ENCODE measurements at places on chromosomes 16 and 17. TPM values are rescaled to one million over a fixed set of nuclear protein-coding genes. Genes with fewer than 3 reads are reported as not detected.

DNA sequence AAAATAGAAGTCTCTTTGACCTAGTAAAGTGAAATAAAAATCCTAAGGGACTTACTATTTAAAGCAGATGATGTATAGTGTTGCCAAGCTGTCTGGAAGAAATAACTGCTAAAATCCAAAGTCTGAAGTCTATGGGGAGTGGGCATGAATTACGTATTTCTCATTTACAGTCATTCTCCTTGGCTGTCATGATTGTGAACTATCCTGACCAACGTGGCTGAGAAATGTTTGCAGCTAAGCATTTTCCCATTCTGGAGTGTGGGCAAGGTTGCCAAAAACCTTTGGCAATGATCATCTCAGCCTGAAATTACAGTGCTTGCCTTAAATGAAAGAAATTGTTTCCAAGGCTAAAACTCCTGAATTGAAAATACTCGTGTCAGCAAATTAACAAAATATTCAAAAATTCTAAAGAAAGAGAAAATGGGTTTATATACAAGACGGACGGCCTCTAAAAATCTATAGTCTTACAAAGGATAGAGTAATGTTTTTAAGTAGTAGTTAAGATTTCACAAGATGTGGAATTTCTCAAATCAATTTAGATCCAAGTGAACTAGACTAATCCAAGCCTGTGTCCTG lies 77.0 kb downstream of the CACNG1 start:
- no peak for DNase-seq

DNA sequence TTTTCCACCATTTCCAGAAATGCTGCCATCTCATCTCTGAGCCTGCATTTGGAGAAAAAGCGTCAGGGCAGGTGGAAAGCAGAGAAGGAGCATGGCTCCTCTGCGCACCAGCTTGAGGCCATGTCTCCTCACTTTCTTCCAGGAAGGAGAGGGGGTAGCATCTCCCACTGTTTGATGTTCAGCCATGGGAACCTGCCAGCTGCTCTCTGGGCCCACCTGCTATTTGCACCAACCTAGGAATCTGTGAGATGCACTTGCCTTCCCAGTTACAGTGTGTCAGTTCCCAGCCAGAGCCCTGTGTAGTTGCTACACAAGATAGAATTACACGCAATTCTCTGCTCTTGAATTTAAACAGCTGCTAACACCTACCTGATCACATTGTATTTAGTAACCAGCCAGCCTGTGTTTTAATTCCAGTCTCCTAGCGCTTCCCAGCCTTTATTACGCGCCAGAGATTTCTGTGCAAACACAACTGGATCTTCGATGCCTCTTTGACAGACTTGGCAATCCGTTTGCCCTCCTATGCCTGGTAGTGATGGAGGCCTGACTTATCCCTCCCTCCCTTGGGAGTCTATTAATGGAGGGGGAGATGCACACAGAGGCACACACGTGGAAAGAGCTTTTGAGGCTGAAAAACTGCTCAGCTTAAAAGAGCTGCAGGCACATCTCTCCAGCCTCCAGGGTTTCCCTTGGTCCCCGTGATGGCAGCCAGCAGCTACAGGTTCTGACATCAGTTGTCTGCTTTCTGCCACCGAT lies 98.1 kb upstream of the SEC14L1 start:
- no peak for DNase-seq

- no peak for DNase-seq
These were observed 761 bp upstream of the MATCAP1 start for GRCh38 chr16:67184453-67184994.

Gene HIGD1B
- not detected for total RNA-seq

Gene RHBDL1
- total RNA-seq = 1.7 TPM

DNA sequence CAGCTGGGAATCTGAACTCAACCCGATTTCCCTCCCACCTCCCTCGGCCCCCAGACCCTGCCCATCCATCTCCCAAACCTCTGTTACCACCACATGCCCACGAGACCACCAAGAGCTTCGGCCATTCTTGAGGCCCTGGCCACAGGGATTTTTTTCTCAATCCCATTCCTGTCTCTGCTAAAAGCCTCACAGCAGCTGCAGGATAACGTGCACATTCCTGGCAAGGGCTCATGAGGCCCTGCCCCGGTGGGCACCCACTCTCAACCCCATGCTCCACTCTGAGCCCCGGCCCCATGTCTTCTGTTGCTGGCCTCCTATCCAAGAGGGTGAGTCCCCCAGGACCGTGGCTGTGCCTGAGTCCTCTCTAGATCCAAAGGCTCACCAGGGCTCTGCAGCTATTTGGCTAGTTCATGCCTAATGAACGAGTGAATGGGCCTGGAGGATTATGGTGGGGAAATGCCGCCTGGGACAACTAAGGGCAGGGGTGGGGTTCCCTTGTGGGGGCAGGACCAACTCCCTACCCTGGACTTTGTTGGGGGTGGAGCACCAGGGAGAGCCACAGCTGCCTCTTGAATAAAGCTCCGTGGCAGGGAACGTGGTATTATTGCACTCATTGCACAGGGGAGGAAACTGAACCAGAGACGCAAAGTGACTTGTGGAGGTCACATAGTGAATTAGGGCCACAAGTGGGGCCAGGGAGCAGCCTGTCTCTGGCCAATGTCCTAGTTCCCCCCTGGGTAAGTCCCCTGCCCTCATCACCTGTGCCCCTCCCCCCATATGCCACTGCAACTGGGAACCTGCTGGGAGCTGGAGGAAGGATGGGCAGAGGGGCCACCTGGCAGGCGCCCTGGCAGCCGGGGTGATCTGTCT lies 113.8 kb upstream of the SMURF2 start:
- DNase-seq = no peak

- DNase-seq = no peak
These were observed 44.1 kb upstream of the SEC14L1 start for GRCh38 chr17:77096570-77097214.

DNA sequence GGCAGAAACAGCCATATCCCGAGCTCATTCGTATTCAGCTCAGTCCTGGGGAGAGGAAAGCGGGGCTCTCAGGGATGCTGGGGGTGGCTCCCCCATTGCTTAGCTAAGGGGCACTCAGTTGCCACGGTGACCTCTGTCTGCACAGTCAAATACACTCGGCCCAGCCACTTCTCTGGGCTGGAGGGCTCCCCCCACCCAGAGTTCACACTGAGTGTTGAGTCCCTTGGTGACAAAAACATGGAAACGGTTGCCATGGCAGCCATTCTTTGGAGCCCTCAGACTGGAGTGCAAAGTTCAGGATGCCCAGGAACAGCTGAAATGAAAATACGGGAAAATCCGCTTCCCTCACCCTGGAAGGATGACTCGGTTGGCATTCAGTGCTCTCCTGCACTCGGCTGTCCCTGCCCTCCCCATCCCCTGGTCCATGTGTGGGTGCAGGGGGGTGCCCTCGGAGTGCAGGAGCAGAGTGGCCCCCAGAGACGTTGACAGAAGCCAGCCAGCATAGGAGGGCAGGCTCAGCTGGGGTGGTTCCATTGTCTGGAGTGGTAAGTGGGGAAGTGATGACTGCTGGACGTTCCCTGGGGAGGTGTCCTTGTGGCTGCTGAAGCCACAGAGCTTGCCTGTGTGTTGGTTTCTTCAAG lies 216.5 kb downstream of the NTN1 start:
- DNase-seq = no peak

- DNase-seq = no peak
These were observed 801 bp downstream of the VPS35 start for GRCh38 chr16:46688101-46688653.

Gene SAMD14
- 0.23 TPM for total RNA-seq

- DNase-seq = no peak
These were observed 12.5 kb downstream of the TSR1 start for GRCh38 chr17:2323629-2324314.

DNA sequence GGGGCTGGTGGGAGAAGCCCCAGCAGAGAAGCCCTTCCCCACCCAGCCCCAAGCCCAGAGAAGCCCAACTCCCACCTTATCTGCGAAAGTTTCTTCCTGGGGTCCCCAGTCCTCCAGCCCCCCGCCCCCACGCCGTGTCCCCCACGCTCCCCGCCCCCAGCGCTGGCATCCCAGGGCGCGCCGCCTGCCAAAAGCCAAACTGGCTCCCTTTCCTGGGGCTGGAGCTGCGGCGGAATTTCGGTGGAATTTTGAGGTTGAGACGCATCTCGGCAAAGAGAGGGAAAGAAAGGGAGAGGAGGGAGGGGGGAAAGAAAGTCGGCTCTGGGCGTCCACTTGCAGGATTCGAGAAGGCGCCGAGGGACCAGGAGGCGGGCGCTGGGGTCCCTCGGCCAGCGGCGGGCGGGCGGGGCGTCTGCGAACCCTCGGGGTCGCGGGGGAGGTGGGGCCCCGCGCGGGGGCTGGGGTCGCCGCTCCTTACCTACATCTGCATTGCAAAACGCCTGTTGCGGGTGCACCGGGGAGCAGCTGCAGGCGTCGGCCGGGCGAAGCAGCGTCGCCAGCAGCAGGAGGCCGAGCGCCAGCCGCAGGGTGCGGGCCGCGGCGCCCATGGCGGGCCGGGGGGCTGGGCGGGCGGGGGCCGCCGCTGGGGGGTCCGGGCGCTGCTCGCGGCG lies 571 bp downstream of the TIMP2 start:
- DNase-seq = no peak

- DNase-seq = peak; percentile 86
These were observed 964 bp upstream of the FAAP100 start for GRCh38 chr17:81553018-81553615.

DNA sequence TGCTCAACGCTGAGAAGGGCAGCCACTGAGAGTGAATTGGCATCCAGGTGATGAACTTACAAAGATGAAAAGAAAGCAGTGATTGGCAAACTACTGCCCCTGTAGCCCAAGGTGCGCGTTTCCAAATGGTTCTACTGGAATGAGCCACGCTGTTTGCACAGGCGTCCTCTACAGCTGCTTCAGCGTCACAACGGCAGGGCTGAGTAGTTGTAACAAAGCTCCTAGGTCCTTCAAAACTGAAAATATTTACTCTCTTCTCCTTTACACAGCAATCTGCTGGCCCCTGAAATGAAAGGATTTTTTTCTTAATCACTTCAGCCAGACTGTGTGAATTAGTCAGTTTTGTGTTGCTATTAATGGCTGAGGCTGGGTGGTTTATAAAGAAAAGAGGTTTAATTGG lies 107.2 kb upstream of the FOXF1 start:
- DNase-seq = no peak
